ENCODE measurements at places on chromosomes 11 and 22.

DNA sequence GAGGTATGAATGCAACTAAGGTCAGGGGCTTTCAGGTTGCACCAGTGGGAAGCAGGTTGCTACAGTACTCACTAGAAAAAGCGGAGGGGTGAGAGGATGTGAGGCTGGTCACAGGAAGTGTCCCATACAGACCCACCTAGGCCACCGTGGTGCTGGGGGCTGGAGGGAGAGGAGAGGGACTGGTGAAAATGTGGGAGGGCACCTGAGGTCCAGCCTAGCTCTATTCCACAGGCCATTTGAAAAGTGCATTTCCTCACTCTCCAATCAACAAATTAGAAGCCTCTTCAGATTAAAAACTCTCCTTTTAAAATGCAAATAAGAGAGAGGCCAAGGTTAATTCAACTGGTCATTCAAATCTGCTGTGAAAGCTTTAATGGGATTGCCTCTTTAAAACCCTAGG, 38.6 kb upstream of the NCAM1 start:
- no peak for DNase-seq

- no peak for DNase-seq
These were observed 302.6 kb upstream of the FAT3 start for GRCh38 chr11:91921974-91922373.

GRCh38 chr22:40235308-40235707, 57.6 kb downstream of the TNRC6B start:
- no peak for DNase-seq

DNA sequence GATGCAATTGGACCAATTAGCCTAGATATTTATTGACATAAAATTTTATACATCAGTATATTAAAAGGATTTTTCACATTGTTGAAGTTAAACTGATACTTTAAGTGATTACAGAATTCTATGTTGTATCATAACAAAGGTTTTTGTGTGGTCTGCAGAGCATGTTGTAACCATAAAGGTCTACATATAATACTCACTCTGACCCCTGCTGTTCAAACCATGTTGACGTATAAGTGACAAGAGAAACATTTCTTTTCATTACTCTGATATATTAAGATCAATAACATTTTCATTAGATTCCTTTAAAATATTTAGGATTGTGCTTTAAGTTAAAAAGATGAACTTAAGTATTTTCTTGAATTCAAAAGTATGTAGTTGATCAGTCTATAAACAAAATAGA, 63.9 kb downstream of the GAS2 start:
- no peak for DNase-seq

DNA sequence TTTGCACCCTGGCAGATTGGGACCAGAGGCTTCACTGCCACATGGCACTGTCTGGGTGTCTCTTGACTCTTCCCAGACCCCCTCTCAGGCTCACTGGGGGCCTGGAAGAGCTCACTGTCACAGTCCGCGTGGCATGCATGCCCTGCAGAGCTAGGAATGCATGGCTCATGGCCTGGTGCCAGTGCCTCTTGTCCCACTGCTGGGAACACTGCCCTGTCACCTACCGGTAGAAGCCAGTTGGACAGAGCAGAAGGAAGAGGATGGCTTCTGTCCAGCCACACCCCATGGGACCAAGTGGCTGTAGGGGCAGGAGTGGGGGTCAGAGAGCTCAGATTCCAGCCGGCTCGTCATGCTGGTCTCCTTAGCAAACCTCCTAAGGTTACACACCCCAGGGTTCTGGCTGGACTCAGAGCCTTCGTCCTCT, 29.7 kb downstream of the MB start:
- DNase-seq: no peak

All from GM12891 (cell line).